ENCODE measurements at places on chromosomes 5 and 9.

DNA sequence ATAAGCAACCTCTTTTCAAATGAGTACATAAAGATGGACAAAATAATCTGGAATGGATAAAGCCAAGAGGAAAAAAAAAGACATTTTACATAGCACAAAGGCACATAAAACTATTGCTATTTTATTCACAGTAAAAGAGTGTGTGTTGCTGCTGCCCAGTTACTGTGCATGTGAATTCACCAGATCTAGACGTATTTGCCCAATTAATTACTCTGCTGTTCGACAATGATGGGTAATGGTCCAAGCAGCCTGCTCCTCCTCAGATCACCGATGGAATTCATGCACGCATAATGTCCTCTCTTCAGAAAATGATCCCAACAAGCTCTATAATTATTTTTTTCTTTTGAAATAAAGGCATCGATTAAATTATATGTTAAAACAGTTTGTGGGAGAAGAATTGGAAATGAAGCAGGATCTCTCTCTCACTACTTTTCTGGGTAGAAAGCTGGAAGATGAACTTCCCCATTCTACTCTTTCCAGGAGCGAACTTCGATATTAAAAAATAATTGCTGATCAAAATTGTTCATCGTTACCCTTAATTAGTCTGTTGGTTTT is 357.4 kb upstream of the CCNH start:
- no peak for DNase-seq

DNA sequence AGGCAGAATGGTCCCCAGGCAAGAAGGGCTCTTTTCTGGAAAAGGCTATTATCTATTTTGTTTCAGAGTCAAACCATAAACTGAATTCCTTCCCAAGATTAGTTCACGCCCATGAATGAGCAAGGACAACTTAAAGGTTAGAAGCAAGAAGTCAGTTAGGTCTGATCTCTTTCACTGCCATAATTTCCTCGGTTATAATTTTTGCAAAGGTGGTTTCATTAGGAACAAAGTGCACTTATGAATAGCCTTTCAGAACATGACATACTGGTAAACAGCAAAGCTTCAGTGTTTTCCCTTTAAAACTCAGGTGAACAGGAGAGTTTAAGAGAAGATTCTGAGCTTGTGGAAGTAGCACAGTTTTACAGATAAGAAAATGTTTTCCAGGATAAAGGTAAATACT is 177.9 kb downstream of the GDNF start:
- no peak for DNase-seq

DNA sequence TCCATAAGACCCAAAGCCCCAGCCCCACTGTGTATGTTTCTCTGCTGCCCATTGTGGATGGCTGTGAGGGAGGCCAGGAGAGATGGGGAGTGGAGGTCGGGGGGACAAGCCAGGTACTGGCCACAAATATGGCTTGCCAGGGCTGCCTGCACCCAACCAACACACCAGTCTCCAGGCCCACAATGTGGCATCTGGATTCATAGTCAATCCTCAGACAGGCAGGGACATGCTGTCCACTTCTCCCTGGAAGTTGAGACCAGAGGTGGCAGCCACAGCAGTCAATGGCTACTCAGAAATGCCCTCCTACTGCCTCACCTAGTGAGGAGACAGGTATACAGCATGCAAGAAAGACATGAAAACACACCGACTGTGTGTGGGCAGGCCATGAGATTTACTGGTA is 61.2 kb upstream of the SLC25A51 start:
- DNase-seq = no peak

GRCh38 chr5:53311681-53312080 is 168.7 kb upstream of the FST start:
- no peak for DNase-seq

GRCh38 chr9:130965680-130966079 is 26.6 kb upstream of the FIBCD1 start:
- no peak for DNase-seq

GRCh38 chr9:136297016-136297691 is 6.7 kb downstream of the CCDC187 start:
- no peak for DNase-seq

GRCh38 chr5:24850926-24851486 is 206.2 kb upstream of the CDH10 start:
- DNase-seq = no peak

Data from HS-27A (cell line).